NCI-H1694 treated with DMSO at 0.1 percent for 48 hours (cell line): ENCODE measurements at places on chromosomes 5 and 9.

DNA sequence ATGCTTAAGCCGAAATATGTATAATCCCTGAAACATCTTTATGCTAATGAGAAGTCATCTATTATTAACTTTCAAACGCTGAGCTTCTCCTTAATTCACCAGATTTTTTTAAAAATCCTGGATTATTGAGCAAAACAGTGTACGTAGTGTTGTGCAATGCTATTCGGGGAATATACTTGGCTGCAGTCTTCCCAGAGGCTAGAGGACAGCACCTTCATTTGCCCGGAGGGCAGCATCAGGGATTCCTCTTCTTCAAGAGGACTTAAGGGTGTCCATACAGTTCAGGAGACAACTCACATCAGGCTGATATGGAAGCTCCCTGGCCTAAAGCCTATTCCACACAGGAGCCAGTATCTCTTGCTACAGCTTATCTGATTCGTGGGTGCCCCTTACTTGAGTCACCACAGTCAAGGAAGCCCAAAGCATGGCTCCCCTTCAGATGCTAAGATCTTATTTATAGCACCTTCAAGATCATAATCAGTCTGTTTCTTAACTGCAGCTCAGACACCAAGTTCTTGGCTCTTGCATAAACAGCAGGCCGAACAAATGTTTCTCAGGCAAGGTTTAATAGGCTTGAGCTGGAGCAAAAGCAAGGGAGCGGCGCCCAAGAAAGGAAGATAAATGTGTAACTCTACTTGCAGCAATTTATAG, 29.4 kb downstream of the NUTM2F start:
- DNase-seq: no peak

DNA sequence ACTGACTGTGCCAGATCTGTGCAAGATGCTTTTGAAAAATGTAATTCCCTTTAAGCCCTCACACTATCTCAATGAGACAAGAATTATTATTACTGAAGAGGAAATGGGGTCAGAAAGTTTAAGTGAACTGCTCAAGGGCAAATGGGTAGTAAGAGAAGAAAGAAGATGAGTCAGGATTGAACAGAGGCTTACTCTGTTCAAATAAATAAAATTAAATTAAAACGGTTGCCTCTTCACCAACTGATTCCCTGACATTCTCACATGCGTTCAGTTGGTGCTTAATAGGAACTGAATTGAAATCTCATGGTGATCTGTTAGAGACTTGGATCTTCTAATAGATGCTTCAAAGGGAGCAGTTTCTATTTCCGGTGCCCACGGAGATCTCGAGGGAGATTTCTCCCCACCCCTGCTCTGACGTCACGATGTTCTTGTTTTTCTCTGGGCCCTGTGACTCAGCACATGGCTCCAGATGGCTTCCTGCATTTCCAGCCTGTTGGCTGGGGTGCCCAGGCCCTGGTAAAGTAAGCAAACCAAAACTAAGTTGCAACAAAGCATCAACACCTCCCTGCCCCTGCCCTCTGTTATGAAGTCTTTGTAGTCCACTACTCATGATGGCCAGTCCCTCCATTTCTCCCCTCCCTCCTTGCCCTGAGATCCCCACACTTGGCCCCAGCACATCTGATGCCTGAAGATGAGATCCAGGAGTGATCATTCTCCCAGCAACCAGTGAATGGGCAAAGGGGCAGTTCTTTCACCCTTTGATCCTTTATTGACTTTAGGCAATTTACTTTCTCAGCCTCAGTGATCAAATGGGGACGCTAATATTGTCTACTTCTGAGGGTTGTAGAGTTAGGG, 106.1 kb upstream of the CPEB4 start:
- peak; percentile 31 for DNase-seq

DNA sequence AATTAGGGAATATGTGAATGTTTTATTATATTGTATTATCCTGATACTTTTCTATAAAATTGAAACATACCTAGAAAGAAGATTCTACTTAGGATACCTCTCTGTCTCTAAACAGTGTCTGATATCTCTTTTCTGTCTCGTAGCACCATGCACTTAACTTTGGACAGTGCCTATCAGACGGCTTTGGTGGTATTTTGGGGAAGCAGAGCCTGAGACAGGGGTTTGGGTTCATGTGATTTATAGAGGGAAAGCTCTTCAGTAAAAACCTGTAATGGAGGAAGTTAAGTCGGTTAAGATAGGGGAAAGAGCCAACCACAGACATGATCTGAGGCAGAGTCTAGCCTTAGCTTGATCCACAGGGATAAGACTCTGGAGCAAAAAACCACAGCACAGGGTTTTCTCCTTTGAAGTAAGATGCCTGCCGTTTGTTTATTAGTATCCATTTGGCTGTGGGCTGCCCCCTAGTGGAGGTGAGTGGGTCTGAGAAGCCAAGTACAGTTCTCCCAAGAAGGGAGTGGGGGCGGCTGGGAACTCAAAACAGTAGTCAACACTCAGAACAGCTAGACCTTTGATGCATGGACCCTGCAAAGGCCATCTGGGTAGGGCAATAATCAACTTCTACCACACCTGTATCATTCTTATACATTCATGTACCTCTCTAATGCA, 141.2 kb upstream of the ASTN2 start:
- peak; percentile 18 for DNase-seq

DNA sequence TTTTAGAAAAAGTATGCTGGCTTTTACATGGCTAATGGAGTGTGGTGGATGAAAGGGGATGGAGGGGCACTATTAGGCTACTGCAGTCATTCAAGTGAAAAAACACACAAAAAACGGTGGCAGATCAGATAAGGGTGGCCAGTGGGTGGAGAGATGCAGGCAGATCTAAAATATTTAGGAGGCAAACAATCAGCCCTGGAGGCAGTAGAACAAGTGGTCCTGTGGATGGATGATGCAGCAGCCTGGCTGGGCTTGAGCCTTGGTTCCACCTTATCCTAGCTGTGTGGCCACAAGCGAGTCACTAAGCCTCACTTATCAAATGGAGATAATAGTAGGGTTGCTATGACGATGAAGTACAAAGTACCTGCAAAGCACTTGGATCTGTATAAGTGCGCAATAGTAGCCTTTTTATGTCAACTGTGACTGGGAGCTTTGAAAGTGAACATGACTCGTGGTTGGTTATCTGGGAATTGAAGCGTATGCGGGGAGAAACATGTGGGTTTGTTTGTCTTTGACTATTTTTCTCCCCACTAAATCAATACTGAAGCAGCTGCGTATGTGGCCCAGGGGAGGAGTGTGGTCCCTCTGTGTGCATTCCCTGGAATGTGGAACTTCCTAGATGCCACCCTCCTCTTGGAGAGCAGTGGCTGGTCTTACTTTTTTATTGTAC, 20.2 kb downstream of the NSG2 start:
- DNase-seq: no peak

DNA sequence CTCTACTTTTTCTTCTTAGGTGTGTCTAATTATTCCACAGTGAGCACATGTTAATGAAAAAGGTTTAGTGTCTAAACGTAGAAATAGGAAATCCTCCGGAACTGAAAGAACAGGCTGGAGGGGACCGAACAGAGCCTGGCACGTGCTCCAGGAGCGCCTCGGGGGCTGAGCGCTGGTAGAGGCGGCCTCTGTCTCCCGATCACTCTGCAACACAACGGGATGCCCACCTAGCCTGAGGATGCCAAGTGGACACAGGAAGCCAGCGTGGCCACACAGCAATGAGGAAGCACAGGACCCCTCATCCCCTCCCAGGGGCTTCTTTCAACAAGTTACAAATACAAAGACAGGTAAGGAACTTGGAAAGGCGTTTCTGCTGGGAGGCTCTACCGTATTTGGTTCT, 19.4 kb downstream of the TRIM7 start:
- DNase-seq: no peak

- DNase-seq: peak; percentile 10
Observed at GRCh38 chr9:116700882-116701865, 14.1 kb downstream of the TRIM32 start.

- no peak for DNase-seq
Observed at GRCh38 chr9:8025551-8025950, 226.0 kb upstream of the DMAC1 start.

GRCh38 chr9:126957687-126958053, 43.1 kb downstream of the RALGPS1 start:
- no peak for DNase-seq

GRCh38 chr5:158970569-158971014, 129.1 kb downstream of the EBF1 start:
- DNase-seq: no peak

DNA sequence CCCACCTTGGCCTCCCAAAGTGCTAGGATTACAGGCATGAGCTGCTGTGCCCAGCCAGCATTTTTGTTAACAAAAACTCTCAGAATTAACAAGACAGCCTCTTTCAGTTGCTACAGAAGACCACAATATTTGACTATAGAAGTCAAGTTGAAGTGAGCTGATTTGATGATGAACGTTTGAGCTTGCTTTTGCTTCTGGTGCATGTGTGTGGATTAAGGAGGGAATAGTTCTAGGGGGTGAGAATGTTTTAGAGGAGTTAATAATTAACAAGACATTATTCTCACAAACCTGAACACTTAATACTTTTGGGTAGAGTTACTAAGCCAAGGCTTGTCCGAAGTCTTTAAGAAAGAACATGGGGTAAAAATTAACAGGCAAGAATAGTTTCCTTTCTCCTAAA, 191.6 kb downstream of the TENT4A start:
- no peak for DNase-seq

GRCh38 chr5:168177831-168178450, 113.5 kb upstream of the WWC1 start:
- no peak for DNase-seq

GRCh38 chr9:125361837-125362531, 100.4 kb downstream of the GAPVD1 start:
- peak; percentile 3 for DNase-seq

GRCh38 chr5:180589771-180590542, 1.3 kb downstream of the SCGB3A1 start:
- no peak for DNase-seq

DNA sequence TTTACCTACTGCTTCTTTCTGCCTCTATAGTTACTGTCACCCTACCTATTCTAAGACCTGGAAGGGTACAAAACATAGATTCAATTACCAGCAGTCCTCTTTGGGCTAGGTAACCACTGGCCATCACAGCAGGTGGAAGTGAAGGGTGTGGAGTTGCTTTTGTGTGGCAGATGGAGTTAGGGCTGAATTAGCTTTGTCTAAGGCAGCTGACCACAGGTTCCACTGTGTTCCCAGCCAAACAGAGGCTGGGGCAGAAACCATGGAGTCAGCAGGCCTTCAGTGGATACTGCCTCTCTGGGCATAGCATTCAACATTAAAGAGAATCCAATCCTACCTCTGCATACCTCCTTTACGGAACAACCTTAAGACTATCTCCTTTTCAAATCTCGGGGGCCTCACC, 254.2 kb downstream of the RFX3 start:
- DNase-seq: no peak

DNA sequence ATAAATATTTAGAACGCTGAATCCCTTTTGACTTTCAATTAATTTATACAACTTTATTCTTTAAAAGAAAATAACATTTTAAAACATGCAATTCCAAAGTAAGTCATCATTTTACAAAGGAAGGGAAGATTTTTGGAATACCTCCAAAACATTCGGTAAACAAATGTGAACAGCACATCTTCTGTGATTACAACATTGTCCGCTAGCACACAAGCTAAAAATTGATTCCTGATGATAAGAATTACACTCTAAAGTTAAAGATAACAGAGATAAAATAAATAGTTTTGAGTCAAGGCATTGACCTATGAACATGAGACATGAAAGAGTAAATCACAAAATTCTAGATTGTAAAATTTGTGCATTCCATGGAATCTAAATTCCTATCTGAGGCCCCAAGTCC, 56.2 kb upstream of the TRAF1 start:
- DNase-seq: no peak

DNA sequence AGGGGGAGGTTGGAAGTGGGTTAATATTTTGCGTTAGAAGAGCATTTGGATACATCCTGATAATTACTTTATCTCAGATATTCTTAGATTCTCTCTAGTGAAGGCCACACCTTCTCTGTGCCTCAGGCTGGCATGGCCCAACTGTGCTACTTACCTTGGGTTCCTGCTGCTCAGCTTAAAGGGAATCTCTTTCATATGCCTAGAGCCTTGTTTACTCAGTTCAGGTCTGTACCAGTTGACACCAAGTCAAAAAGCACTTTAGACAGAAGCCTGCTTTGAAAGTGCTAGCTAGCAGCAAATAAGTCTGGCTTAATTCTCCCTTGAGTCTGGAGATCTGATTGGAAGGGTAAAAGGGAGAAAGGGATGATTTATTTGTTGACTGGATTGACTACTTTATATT, 74.8 kb downstream of the GHR start:
- no peak for DNase-seq

GRCh38 chr9:98488571-98489312, 220.0 kb downstream of the GABBR2 start:
- DNase-seq: no peak
